GF-D8 (cell line): ENCODE measurements at places on chromosomes 1 and 21.

GRCh38 chr1:100391675-100392074 is 39.4 kb downstream of the CDC14A start:
- no peak for DNase-seq

- DNase-seq, result no peak
These were observed 1.9 kb downstream of the WDR26 start for GRCh38 chr1:224432672-224433040.

- DNase-seq, result no peak
These were observed 93.3 kb downstream of the PAPPA2 start for GRCh38 chr1:176556288-176556687.

GRCh38 chr1:9249534-9250410 is 15.2 kb downstream of the H6PD start:
- no peak for DNase-seq

GRCh38 chr21:16113052-16113715 is 383.4 kb downstream of the USP25 start:
- no peak for DNase-seq

- peak; percentile 90 for DNase-seq
These were observed 72.7 kb downstream of the IER5 start for GRCh38 chr1:181160998-181161870.

DNA sequence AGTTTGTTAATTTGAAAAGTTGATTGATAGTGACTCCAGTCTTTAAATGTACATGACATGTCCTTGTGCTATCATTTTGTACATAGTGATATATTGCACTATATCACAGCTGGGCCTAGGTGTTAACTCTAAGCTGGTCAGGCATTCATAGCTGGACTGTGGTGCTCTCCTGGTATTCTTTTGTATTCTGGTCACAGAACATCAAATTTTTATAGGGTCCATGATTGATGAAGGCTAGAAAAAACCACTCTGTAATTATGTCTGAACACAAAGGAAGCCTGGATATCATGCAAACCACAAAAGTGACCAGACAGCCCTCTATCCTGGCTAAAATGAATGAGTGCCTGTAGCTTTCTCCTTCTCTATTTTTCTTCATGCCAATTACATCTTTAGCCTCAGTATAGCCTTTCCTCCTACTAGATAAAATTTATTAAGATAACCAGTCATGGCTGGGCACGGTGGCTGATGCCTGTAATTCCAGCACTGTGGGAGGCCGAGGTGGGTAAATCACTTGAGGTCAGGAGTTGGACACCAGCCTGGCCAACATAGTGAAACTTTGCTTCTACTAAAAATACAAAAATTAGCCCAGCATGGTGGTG is 134.9 kb upstream of the B3GALT2 start:
- no peak for DNase-seq
